ENCODE measurements at places on chromosomes 2 and 18.

GRCh38 chr2:38793511-38793910, 15.5 kb downstream of the GEMIN6 start:
- no peak for DNase-seq

GRCh38 chr2:21812766-21813165, 689.0 kb downstream of the TDRD15 start:
- no peak for DNase-seq

DNA sequence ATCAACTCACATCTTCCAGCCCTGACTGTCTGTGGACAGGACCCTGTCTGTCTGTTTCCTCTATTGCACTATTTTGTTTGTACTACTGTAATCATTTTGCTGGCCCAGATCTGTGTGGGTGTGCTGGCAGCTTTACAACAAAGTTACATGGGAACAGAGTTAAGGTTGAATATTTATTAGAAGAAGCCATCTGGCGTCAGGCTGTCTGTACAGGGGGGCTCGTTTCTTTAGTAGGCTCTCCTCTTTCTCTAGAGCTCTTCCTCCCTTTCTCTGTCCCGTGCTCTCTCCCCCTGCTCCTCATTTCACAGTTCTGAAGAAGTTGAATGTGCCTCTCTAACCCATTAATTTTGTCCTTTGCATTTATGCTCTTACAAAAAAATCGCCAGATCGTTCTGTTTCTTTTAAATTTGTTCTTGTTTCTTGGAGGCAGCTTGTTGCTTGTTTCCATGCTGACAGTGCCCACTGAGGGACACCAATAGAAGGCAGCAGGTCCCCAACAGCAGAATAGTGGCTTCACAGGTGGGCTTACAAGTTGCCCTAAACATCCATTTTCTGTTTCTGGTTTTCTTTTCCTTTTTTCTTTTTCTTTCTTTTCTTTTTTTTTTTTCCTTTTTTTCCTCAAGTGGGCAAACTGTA, 315.2 kb upstream of the ZEB2 start:
- DNase-seq: no peak

DNA sequence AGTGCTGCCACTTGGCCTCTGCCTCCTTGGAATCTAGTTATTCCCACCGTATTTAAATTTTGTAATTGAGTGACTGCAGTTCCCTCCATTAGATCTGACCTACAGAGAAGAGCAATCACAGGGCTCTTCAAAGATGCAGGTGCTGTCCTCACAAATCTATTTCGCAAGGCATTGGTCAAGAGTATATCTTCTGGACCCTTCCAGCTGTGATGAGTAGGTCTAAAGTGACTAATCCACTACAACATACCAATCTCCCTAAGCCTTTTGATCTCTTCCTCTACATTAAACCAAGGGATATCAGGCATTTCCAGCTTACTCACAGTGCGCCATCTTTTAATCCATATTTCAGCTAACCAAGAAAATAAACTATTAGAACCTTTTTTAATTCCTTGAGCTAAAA, 65.1 kb upstream of the COL3A1 start:
- no peak for DNase-seq

DNA sequence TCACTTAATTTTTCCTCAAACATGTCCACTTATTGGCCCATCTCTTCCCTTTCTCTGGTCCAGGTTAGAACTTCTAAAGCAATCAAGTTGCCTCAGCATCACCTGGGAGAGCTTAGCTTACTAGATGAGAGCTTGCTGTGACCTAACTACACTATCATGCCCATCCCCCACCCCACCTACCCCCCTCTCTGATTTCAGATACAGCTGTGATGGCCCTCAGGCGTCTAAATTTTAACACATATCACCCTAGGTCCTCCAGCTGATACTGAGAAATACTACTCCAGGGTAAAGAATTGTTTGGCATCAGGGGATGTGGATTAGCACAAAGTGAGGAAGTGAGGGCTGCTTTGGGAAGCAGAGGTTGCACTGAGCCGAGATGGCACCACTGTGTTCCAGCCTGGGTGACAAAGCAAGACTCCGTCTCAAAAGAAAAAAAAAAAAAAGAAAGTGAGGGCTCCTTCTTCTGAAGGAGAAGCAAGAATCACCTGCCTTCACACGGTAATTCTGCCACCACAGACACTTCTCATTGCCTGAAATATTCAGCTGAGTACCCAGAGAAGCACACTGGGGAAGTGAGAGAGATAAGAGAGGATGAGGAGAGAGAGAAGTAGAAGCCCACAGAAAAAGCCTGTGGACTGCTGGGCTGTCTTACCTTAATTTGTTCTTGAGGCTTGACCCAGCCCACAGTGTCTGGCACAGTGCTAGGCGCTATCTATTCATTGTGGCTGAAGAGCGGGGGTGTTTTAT, 263.4 kb downstream of the ASXL3 start:
- no peak for DNase-seq

DNA sequence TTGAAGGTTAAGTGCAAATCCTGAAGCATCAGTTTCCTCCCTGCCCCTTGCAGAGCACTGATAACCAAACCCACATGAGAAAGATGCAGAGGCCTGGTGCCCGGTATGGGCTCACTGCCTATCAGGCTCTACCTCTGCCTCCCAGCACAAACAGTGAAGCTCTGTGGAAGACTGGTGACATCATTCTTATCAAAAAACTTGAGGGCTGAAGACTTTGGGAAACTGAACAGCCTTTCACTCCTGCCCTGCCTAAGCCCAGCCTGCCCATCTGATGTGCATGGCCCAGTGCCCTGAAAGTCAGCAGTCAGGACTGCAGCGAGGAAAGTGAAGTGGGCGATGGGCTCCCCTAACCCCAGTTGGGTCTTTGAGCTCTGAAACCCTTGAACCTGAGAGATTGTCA, 174.8 kb upstream of the ARL4C start:
- no peak for DNase-seq

DNA sequence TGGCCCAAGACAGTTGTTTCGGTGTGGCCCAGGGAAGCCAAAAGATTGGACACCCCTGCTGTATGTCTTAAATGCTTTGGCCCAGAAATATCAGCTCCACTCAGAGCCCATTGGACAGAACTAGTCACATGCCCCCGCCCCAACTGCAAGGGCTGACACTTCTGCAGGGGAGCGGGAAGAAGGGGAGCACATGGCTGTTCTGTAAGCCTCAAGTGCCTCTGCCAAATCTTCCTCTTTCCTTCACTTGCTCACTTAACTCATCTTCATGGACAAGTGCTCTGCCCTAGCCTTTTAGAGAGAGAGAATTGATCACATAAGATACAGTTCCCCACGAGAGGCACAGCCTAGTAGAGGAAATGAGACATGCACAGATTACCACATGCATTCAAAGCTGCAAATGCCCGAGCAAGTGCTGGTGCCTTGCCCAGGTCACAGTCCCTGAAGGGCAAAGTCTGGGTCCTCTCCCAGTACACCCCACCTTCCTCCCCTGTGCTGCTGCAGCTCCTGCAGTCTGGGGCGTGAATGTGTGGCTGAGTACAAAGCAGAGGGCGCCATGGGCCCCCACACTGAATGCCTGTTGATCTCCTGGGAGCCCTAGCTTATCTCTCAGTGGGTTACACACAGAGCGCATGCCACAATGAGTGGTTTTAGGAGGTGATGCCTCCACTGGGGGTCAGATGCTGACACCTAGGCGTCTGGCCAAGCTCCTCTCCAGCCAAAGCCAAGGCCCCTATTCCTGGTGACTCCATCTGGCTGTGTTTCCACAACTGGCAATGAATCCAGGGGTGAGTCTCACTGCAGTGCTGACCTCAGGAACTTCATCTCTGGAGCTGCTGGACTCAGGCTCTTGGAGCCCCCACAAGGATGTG, 135.3 kb downstream of the CTIF start:
- no peak for DNase-seq

DNA sequence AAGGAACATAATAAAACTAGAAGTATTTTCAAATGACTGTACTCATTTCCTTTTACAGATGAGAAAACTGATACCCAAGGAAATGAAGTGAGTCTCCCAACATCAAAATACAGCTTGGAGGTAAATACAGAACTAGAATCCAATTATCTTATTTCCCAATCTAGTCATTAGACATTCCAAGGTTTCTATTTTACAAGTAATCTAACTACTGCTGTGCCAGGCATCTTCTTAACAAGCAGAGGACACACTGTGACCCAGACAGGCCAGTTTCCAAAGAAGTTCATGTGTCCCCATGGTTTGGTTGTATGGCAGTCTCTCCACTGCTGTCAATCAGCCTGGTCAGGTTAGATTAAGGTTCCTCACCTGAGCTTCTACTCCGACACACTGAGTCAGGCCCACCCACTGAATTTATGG, 143.5 kb downstream of the THADA start:
- no peak for DNase-seq

DNA sequence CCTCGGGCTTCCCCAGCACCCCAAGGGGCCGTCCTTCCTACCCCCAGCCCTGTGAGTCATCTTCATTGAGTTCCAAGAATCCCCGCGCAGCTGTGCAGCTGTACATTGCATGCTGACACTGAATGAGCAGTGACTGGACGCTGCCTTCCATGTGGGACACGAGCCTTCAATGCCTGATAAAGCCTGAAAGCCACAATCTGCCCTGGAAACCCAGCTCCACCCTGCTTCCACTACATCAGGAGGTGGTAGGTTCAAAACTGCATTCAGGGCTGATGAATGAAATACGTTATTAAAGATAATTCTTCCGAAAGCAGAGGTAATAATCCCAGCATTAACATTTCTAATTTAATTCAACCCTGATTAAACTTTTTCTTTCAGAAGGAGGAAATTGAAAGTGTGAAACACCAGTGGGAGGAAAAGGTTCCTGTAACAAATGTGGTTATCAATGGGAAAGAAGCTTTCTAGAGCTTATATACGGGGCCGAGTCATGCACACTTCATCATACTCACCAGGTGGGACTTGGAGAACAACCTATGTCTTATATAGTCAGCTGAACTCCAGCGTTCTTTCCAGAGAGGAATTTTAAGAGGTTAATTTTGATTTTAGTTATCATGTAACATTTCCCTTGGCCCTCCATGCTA, 360.1 kb downstream of the LPIN1 start:
- peak; percentile 62 for DNase-seq

DNA sequence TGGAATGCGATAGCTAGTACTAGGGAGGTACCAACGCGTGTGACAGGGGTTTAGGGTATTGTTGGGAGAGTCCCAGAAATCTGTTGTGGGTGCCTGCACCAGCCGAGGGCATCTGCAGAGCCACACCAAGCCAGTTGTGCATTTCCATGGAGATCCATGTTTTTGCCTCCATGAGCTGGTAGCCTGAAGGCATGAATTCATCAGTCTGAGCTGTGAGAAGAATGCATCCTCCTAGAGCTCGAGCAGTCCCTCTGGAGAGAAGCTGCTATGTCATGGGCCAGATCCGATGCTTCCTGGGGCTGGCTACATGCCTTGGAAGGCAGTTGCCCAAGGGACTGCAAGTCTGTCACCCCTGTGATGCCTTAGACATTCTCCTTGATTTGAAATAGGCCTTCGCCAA, 57.9 kb downstream of the LIPG start:
- DNase-seq: no peak

DNA sequence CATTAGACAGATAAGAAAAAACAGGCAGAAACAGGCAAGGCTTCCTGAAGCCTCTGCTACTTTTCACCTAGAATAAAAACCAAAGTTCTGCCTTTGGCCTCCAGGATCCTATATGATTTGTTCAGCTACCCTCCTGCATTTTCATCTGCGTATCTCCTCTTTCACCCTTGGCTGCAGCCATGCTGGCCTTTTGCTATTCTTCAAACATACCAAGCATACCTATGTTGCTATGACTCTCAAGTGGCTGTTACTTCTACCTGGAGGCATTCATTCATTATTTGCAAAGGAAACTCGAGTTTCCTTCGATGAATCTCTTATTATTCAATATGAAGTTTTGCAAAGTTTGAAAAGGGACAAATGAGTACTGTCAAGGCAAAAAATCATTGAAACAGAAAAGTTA, 106.4 kb upstream of the HNMT start:
- no peak for DNase-seq

DNA sequence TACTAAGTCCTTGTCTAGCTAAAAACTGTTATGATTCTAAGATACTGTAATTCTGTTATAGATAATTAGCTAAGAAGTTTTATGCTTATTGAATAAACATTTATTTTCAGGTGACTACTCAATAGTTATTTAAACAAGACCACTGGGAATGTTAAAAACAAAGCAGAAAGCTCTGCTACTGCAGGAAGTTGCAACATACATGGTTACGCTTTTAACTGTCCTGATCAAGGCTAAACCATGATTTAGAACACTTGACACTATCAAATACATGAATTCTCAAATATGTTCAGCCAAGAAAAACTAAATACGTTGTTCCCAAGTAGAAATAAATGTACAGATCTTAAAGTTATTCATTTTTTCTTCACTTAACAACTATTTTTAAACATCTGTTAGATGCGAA, 263.9 kb downstream of the NCKAP5 start:
- DNase-seq: no peak

- no peak for DNase-seq
Measured at GRCh38 chr2:163185160-163185559, 346.6 kb upstream of the KCNH7 start.

- no peak for DNase-seq
Measured at GRCh38 chr2:175080479-175080878, 75.3 kb upstream of the CHN1 start.

DNA sequence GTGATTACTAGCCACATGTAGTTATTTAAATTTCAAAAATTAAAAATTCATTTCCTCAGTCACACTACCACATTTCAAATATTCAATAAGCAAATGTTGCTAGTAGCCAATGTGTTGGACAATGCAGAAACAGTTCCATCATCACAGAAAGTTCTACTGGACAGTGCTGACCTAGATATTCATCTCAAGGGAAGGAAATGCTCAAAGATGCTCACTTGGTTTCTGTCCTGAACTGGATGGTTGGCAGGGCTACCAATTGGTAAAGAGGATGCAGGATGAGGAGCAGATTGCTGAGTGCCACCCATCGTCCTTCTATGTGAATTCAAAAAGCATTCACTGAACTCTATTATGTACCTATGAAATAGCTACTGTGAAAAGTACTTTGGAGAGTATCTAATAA, 6.0 kb upstream of the UBXN2A start:
- DNase-seq: no peak

- DNase-seq: no peak
Measured at GRCh38 chr2:152370783-152371182, 35.8 kb downstream of the FMNL2 start.

GRCh38 chr18:8450013-8450412, 159.2 kb upstream of the RAB12 start:
- DNase-seq: no peak

DNA sequence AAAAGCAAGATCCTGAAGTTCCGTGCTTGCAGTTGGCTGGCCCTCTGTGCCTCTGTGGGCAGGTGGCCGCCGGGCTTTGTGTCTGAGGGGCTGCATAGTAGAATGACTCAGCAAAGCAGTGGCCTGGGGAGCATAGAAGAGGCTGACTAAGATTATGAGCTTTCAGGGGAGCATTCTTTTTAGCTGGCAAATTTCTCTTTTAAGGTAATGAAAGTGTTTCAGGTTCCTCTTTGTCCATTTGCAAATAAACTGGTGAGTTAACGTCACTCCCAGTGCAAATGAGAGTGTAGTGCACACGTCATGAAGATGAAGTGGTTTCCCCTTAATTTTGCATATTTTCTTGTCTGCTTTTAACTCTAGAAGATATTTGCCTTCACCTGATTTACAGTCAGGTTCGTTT, 98.6 kb downstream of the BCL2L11 start:
- DNase-seq: no peak

- no peak for DNase-seq
Measured at GRCh38 chr2:78417355-78417754, 608.1 kb upstream of the REG3G start.

Measured in GOT3 (cell line).